Stimulated activated CD4-positive, alpha-beta T cell treated with anti-CD3 and anti-CD28 coated beads, Interleukin-15, amount 100 ng/mL, for 1 hour (primary cell): ENCODE measurements at places on chromosomes 2 and 18.

- no peak for DNase-seq
Observed at GRCh38 chr2:230498506-230499107, 82.6 kb downstream of the SP100 start.

DNA sequence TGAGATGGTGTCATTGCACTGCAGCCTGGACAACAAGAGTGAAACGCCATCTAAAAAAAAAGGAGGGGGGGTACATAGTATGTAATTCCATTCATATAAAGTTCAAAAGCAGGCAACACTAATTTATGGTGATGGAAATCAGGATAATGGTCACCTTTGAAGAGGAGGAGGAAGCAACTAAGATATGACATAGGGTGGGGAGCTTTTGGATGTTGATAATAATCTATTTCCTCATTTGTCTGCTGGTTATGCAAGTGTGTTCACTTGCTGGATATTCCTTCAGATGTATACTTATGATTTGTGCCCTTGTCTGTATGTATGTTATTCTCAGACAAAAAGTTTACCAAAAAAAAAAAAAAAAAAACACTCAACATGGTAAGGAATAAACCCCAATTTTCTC is 28.6 kb upstream of the ATIC start:
- DNase-seq, result no peak

- DNase-seq, result no peak
Observed at GRCh38 chr2:2142345-2142744, 188.7 kb downstream of the MYT1L start.

- DNase-seq, result no peak
Observed at GRCh38 chr2:234981197-234982095, 29.6 kb downstream of the SH3BP4 start.

GRCh38 chr18:57728941-57729511 is 74.1 kb downstream of the ATP8B1 start:
- no peak for DNase-seq

- no peak for DNase-seq
Observed at GRCh38 chr2:157849591-157849990, 26.5 kb downstream of the ACVR1 start.

DNA sequence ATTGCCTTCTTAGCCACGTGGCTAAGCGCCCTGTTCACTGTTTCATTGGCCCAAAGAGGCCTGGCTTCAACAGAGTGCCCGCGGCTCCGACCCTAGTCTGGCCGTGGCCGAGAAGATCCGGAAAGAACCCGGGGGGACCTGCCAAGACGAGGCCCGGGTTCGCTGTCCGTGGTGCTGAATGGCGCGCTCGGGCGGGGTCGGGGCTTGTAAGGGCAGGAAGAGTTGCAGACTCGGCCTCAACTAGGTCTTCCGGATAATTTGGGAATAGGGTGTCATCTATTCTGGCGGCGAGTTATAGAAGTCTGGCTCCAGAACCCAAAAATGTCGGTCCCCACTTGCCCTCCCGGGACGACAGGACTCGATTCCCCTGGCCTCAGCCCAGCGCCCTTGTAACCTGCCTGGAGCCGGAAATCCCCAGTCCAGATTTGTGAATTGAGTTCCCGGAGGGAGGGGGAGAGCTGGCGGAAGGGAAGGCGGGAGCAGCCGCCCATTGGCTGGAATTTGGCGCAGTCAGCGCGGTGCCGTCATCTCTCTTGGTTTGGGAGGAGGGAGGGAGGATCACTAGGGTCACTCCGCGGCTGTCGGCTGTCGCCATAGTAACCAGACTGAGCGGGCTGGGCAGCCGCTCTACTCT is 3.5 kb downstream of the CDK5R2 start:
- DNase-seq, result peak; percentile 54
